ENCODE measurements at places on chromosomes 16 and 17. TPM values are rescaled to one million over a fixed set of nuclear protein-coding genes. Genes with fewer than 3 reads are reported as not detected.

Gene C17orf67
- 1.1 TPM for total RNA-seq

Gene IL21R
- total RNA-seq: 0.07 TPM

Gene CA10
- not detected for total RNA-seq

Gene CDH5
- total RNA-seq: 55.0 TPM

Gene MYL4
- total RNA-seq: 133 TPM

Gene GALK1
- 20.2 TPM for total RNA-seq

Gene PRDM7
- total RNA-seq: not detected

Gene WNT9B
- 0.42 TPM for total RNA-seq

Gene CD300H
- not detected for total RNA-seq

Gene CA5A
- not detected for total RNA-seq

Gene CHAD
- 0.32 TPM for total RNA-seq

Gene PPM1E
- total RNA-seq: 3.2 TPM

Gene HYDIN
- total RNA-seq: 0.82 TPM

DNA sequence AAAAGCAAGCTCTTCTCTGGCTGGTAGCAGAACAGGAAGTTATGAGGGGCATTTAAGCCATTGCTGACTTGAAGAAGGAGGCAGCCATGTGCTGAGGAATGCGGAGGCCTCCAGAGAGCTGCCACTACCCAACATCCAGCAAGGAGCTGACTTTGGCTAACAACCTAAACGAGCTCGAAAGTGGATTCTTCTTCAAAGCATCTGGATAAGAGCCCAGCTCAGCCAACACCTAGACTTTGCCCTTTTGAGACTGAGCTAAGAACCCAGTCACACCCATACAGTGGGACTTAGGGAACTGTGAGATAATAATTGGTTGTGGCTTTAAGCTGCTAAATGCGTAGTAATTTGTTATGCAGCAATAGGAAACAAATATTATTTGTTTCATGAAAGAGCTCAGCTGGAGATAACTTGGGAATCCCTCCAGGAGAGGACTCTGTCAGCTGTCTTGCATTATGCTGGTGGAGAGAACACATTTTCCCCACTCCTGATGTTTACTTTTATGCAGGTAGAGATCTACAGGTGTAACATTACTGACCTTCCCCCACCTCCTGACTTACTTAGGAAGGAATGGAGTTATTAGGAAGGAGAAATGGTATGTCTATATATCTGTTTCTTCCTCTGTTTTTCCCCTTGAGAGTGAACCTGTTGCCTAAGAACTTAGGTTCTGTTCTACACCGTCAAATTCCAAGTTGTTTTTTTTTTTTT is 52.7 kb upstream of the ZNF629 start:
- no peak for DNase-seq

- no peak for DNase-seq
Measured at GRCh38 chr17:73831699-73832098, 187.5 kb upstream of the SDK2 start.

DNA sequence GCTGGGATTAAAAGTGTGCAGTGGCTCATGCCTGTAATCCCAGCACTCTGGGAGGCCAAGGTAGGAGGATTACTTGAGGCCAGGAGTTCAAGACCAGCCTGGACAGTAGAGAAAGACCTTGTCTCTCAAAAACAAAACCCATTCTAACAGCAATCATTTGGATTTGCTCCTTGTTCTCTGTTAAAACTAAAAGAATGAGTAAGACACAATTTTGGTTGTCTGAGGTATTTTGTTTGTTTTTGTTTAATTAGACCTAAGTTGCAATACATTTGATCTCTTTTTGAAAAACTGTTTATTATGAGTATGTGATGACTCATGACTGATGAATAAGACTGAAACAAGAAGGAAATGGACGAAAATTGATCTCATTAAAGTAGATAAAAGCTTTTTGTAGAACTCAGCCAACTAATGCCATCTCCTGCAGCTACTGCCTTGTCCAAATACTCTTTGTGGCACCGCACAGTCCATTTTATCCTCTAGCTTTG is 29.0 kb downstream of the GLG1 start:
- no peak for DNase-seq

GRCh38 chr16:84313921-84314320 is 19.2 kb downstream of the WFDC1 start:
- no peak for DNase-seq

GRCh38 chr16:20327444-20328041 is at the start of gene GP2:
Gene GP2 (minus strand): TSS chr16:20327513. CDS start chr16:20326431, 1,082 bp downstream.
- no peak for DNase-seq

DNA sequence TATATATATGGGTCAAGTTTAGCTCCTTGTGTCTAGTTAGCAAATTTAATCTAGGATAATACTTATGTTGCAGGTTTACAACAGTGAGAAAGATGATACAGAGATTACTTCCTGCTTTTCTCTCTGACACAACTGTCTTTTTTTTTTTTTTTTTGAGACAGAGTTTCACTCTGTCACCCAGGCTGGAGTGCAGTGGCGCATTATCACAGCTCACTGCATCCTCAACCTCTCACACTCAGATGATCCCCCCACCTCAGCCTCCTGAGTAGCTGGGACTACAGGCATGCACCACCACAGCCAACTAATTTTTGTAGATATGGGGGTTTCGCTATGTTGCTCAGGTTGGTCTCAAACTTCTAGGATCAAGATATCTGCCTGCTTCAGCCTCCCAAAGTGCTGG is 706.9 kb upstream of the SOX9 start:
- DNase-seq: no peak

DNA sequence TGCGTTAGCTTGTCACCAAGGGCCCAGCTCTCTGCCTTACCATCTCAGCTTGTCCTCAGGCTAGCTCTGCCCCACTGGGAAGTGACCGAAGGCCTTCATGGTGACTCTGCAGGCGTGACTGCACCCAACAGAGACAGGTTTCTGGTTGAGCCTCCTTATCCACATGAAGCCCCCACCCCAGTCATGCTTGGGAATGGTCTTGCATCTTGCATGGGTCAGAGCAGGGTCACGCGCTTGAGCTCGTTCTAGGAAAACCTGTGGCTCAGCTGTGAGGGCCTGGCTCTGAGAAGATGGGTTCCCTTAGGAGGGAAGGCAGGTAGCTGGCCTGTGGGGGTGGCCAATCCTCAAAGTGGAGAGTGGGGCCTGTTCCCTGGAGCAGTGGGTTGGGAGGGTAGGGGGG is 122.8 kb downstream of the BANP start:
- peak; percentile 3 for DNase-seq

DNA sequence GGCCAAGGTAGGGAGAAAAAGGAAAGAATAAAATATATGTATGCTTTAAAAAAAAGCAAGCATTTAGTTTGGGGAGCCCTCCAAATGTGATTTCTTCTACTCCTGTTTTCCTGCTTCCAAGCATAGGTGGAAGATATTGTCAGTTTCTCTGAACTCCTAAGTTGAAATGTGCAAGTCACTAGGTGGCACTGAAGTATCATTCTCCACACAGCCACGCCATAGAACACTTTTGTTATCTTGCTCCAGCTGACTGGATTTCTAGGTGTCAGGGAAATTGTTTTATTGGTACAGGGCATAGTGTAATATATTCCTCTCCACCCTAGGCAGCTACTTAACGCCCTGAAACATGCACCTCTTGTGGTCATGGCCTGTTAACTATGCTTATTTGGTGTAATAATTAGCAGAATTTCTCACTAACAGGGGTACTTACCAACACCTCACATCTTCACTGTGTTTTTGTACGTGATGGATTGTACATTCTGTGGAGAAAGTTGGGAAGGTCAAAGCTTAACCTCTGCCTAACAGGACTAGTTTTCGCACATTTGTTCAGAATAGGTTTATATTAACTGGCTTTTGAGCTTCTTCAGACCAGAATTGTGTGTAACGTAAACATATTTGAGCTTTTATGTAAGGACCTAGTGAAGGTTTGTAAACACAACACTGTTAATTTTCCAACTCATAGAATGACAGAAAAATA is 69.3 kb downstream of the FTO start:
- no peak for DNase-seq

DNA sequence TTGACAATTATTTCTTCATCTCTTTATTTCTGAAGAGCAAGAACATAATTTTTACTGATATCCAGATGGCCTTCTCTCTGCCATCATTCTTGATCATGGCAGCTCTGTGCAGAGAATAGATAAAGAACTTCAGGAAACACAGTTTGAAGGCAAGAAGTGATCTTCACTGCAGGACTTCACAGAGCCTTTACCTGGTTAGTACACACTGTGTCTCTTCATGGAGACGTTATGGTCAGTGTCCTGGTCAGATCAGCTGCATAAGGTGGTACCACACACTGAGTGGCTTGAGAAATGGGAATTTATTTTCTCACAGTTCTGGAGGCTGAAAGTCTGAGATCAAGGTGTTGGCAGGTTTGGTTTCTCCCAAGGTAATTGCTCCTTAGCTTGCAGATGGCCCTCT is 129.5 kb downstream of the UTP18 start:
- no peak for DNase-seq

DNA sequence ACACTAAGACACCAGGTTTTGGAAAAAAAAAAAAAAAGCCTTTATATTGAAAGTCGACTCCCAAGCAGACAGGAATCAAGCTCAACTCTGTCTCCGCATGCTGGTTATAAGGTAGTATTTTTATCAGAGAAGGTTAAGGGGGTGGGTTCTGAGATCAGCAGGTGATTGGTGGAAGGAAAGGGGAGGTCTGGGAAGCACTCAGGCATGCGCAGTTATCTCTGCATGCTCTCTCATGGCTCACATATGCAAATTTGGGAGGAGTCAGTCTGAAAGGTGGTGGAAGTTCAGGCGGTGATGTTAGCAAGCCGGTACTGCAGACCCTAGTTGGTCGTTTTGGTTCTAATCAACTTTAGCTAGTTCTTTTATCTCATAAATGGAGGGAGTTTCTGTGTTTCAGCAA is 357.6 kb upstream of the C16orf82 start:
- no peak for DNase-seq

- no peak for DNase-seq
Measured at GRCh38 chr17:66767154-66767933, 67.6 kb upstream of the CACNG5 start.

DNA sequence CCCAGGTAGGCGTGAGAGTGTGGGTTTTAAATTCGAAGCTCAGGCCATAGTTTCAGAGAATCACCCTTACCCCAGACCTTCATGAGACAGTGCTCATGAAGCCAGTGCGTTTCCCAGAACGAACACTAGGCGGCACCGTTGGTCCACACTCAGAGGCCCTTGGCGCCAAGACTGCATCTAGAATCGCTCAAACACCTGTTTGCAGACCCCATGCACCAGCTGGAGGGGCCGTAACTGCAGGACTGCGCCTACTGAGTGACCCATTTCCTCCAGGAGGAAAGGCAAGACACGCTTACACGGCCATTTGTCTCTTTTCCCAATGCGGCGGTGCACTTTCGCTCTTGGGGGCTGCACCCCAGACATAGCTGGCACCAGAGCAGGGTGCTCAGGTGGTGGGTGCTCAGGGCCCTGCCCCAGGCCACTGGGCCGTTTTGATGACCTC is 34.0 kb downstream of the ADGRG5 start:
- peak; percentile 85 for DNase-seq

DNA sequence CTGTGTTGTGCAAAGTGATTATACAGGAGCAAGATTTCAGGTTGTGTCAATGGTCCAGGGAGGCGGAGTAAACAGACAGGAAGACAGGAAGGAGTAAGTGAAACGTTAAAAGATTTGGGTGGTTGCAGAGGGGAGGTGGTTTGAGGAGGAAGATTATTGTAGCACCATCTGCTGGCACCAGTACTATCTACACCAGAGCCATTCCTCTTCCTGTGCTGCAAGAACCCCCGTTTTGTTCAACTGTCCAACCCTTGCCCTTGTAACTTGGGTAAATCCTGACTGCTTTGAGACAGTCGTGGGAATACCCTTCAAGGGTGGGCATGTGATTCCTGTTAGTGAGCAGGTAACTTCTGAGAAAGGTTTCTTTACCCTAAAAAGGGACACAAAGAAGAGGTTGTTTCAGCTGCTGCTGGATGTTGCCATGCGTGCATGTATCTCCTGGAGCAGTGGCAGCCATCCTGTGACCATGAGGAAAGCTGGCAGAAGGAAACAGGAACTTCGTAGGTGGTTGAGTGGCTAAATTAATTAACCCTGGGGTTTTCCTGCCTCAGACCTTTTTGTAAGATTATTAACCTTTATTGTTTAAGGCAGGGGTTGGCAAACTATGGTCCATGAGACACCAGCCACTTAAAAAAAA is 124.1 kb downstream of the PRKCA start:
- no peak for DNase-seq

DNA sequence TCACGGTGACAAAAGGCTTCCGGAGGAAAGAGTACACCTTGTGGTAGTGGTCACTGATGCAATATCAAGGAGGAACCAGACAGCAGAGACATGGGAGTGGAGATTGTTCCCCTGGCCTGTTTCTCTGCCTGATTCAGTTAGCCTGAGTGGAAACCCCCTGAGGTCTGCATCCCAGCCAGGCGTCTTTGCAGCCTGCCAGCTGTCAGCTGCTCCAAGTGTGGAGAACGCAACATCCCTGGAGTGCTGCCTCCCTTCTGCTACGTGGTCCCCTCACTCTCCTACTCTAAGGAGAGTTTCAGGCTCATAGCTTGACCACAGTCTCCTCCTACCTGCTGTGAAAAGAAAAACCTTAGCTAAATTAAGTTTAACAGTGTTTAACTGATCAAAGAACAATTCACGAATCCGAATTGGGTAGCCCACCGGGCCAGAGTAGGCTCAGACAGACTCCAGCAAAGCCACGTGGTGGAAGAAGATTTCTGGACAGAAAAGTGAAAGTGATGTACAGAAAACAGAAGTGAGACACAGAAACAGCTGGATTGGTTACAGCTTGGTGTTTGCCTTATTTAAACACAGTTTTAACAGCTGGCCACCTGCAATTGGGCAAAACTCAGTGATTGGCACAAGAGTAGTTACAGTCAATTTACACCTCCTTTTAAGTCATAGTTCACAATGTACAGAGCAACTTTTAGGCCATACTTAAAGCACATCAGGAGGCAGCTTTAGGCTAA is 188.6 kb downstream of the DNAH9 start:
- no peak for DNase-seq

DNA sequence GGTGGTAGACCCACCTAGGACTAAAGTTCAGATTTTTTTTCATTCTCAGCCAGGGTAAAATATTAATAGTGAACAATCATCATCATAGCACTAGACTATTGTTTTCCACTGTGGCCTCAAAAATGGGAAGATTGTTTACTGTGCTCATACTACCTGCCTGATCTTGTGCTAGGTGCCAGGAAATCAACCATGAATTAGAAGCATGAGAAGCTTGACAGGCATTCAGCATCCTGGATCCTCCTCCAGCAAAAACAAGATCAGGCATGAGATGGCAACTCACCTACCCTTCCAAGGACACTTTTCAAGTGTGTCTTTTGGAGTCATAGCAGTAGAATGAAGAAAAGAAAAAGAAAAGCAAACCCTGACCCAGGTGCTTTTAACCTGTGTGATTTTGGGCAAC is 174.2 kb downstream of the CYLD start:
- no peak for DNase-seq

DNA sequence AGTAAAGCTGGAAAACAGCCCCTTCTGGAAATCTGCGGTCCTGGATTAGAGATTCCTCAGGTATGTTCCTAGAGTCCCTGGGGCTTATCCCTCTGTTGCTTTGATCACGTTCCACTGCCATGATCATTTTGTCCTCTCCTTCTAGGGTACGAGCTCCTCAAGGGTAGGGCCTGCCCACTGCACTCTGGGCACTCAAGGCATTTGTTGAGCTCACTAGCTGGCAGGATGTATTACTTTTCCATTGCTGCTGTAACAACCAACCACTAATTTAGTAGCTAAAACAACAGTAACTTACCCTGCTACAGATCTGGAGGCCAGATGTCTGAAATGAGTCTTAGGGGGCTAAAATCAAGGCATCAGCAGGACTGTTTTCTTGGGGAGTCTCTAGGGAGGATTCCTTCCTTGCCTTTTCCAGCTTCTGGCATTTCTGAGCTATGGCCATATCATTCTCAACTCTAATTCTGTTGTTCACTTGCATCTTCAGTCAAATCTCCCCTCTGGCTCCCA is 65.7 kb downstream of the ARSG start:
- no peak for DNase-seq

GRCh38 chr17:80901319-80901718 is 90.3 kb upstream of the CHMP6 start:
- DNase-seq: no peak

Measured in left ventricle myocardium superior (tissue), 1 donor.